ENCODE measurements at places on chromosomes 1 and 21.

DNA sequence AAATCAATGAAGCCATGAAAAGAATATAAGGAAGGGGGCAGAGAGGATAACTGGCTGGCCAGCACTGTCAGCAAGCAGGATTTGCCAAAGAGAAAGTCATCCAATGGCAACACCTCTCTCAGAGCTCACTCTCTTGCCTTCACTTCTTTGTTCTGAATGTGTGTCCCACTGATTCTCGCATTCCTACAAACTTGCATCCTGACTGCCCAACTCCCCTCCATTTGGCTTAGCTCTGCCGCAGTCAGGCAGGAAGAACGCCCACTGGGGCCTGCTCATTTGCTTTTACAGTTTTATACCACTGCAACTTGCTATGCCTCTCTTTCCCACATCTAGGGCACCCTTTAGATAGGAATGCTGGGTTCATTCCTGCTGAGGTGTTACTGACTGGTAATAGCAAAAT lies 364.2 kb upstream of the ST6GALNAC5 start:
- DNase-seq = no peak

DNA sequence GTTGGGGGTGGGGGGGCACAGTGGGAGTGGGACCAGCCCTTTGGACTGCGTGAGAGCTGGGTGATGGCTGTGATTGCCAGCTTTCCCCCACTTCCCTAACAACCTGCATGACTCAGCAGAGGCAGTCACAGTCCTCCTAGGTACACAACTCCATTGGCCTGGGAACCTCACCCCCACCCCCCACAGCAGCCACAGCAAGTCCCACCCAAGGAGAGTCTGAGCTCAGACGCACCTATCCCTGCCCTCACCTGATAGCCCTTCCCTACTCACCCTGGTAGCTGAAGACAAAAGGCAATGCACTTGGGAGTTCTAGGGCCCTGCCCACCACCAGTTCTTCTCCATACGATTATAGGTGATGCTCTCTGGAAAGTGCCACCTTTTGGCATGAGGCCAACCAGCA lies 188.9 kb downstream of the ZNF648 start:
- no peak for DNase-seq

- no peak for DNase-seq
Measured at GRCh38 chr1:220380885-220381284, 108.6 kb upstream of the RAB3GAP2 start.

DNA sequence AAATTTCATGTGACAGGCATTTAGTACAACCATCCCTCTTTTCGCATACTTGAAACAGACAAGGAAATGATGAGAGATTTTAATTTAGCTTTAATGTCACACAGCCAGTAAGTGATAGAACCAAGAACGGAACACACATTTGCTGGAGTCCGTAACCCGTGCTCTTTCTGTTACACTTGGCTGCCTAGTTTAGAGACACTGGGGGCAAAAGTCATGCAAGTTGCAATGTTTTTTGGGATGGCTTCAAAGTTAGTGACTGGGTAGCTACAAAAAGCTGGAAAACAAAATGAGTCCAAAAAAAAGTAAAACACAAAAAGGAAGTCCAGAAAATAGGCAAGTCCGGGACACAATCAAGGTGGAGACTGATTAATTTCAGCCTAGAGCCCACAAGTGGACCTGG lies 5.9 kb downstream of the NID1 start:
- no peak for DNase-seq

DNA sequence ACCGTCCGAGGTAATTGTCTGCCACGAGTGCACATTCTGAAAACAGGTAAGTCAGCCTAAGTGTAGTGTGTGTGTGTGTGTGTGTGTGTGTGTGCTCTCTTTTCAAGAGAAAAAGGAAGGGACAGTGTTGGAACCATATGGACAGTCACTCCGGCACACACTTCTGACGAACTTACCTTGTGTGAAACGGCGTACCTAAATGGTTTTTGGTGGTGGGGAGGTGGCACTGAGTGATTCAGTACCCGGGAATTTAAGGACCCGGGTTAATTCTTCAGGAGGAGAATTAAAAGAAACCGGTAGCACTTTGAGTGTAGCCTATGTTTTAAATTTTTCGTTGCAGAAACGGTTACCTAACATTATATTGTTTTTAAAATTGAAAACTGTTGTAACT lies 286 bp downstream of the ODR4 start:
- DNase-seq = no peak

DNA sequence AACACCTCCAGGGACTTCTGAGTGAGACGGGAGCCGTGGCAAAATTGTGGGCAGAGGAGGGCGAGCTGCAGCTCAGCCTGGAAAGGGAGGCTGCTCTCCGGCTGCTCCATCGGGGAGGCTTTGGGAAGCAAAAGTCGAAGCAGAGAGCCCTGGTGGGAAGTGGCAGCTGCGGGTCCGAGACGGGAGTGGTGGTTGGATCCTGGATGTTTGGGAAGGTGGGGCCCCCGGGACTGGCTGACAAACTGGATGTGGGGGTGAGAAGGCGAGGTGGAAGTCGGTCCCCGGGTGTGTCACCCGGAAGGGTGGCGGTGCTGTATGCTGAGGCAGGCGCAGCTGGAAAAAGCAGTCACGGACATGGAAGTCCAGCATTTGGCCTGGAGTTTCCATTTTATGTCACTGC lies 52.1 kb downstream of the KCNAB2 start:
- DNase-seq = peak; percentile 70
